GM04504 (cell line): ENCODE measurements at places on chromosomes 7 and 10.
A peak's percentile ranks its signal among the peaks of the same experiment; 100 is the strongest.

GRCh38 chr7:95916573-95917297 is 144.4 kb downstream of the DYNC1I1 start:
- peak; percentile 35 for DNase-seq

- DNase-seq = no peak
Observed at GRCh38 chr10:47048526-47048905, 137.3 kb downstream of the PTPN20 start.

GRCh38 chr10:109774121-109774440 is 149.2 kb downstream of the XPNPEP1 start:
- DNase-seq = no peak

DNA sequence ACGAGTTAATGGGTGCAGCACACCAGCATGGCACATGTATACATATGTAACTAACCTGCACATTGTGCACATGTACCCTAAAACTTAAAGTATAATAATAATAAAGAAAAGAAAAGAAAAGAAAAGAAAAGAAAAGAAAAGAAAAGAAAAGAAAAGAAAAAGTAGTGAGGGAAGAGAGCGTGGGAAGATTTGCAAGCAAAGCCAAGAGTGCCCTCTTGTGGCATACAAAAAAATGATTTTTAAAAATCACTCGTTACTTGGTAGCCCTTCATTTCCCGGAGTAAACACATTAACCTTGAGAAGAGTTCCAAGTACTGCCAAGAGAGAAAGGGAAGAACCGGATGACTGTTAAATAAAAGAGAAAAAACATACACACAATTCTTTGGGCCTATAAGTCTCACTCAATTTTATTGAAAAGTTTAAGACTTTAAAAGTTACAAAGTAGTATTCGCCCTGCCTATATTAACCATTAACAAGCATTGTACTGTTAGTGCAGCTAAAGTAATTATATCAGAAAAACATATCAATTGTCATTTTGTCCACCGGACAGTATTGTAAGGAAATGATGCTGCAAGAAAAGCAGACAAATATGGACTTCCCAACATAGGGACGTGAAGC is 6.2 kb upstream of the CH25H start:
- no peak for DNase-seq

DNA sequence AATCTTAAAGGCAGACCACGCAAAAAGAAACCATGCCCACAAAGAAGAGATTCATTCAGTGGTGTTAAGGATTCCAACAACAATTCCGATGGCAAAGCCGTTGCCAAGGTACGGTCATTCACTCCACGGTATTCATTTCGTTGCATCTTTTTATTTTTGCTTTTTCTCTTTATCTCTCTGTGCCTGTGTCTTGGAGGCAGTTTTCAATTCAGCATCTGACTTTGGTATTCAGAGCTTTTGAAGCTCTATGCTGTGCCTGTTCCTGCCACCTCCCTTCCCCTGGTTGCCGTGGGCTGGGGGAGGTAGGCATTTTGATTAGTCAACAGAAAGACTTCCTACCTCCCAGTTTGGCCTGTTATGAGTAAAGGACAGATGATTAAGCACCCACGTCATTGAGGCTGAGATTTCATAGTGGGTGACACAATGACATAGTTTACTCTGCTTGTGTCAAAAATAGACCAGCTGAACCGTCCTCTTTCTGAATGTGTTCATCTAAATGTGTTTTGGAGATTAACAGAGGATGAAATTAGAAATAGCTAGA is 149.5 kb downstream of the ARID5B start:
- DNase-seq = peak; percentile 72

- no peak for DNase-seq
Observed at GRCh38 chr7:141541375-141541774, 9.8 kb upstream of the AGK start.

GRCh38 chr7:1537535-1538412 is 7.3 kb downstream of the MAFK start:
- peak; percentile 62 for DNase-seq
